Right lung (tissue), 10 donors: ENCODE measurements at places on chromosomes 6 and 20. TPM values are rescaled to one million over a fixed set of nuclear protein-coding genes. Genes with fewer than 3 reads are reported as not detected.

Gene NR2E1
- not detected for polyA plus RNA-seq

Gene ZSWIM3
- 5.4 TPM for polyA plus RNA-seq

Gene C2
- polyA plus RNA-seq = 3.6 TPM

Gene SPO11
- not detected for polyA plus RNA-seq

Gene RIPPLY2
- polyA plus RNA-seq = not detected

Gene NKAIN4
- 9.6 TPM for polyA plus RNA-seq

Gene SLC22A23
- 17.7 TPM for polyA plus RNA-seq

Gene SLC22A7
- polyA plus RNA-seq = 0.24 TPM

Gene SLC17A3
- polyA plus RNA-seq = 0.42 TPM

Gene CRNKL1
- polyA plus RNA-seq = 43.7 TPM

Gene MED20
- polyA plus RNA-seq = 34.9 TPM

Gene SGK2
- polyA plus RNA-seq = 11.2 TPM
